ENCODE measurements at places on chromosomes 4 and X. TPM values are rescaled to one million over a fixed set of nuclear protein-coding genes. Genes with fewer than 3 reads are reported as not detected.

SPANXN5 gene
- not detected for total RNA-seq

USP17L30 gene
- total RNA-seq: not detected

- DNase-seq: no peak
Observed at GRCh38 chrX:124346117-124346876, at the start of gene SH2D1A. TSS of gene SH2D1A (plus strand) at chrX:124346563. CDS start at chrX:124346643, 80 bp downstream.

GRCh38 chr4:43282534-43282933 is 390.0 kb downstream of the GRXCR1 start:
- no peak for DNase-seq

DNA sequence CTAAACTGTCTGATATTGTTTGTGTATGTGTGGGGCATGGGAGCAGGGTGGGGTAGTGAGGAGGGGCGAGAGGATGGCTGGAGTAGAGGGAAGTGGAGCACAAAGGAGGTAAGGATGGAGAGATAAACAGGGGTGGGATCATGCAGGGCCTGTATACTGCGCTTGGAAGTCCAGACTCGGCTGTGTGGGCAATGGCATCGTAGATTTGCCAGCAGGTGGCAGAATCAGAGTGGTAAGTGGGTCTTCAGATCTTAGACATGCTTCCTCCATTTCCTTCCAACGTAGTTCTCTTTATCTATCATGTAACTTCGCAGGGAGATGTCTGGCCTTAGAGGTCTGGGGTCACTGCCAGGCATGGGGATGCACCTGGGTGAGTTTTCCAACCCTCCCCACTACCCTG is 155.5 kb downstream of the PDGFRA start:
- peak; percentile 63 for DNase-seq

GRCh38 chrX:42533761-42534160 is 244.2 kb downstream of the PPP1R2C start:
- no peak for DNase-seq

DNA sequence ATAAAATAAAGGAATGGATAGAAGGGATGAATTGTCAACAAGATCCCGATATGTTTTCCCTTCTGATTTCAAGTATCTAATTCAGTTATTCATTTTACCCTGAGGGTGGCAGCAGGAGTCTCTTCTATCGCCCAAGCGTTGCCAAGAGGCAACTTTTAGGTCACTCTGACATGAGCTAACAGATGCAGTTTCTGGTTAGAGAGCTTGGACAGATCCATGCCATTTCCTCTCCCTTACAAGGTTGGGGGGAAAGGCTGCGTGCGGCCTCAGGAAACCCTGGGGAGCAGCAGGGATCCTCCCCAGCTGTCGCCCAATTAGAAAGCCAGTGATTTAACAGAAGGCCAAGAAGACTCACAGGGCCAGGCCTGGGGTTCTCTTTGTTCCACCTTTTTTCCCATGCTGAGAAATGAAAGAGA is 35.3 kb upstream of the WAS start:
- peak; percentile 55 for DNase-seq
